ENCODE measurements at places on chromosomes 7 and 10.

- peak; percentile 99 for DNase-seq
Observed at GRCh38 chr7:13920053-13920697, 69.3 kb downstream of the ETV1 start.

DNA sequence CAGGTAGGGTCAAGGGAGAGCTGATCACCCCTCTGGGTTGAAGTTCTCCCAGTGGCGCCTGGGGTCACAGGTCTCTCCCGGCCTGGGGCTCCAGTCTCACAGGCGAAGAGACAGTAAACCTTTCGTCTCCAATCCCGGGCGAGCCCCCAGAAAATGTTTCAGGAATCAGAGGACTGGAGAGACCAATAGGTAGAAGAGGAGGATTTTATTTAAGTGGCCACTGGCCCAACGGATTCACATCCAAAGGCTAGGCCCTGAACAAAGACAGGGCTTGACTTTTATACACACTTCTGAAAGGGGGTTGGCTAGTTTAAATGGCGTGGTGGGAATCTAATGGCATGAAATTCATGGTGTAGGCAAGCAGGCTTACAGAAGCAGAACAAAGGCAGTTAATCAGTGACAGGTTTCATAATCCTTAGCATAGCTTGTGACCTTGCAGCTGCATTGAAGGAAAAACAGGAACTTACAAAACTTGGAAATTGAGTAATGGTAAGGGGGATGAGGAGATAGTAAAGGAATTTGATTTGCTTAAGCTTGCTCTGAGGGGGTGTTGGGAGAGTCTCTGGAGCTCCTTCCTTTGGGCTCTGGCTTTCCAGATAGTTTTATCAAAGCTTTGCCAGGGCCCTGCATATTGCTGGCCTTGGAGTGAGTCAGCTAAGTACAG is 105.5 kb downstream of the TRIM24 start:
- peak; percentile 29 for DNase-seq

DNA sequence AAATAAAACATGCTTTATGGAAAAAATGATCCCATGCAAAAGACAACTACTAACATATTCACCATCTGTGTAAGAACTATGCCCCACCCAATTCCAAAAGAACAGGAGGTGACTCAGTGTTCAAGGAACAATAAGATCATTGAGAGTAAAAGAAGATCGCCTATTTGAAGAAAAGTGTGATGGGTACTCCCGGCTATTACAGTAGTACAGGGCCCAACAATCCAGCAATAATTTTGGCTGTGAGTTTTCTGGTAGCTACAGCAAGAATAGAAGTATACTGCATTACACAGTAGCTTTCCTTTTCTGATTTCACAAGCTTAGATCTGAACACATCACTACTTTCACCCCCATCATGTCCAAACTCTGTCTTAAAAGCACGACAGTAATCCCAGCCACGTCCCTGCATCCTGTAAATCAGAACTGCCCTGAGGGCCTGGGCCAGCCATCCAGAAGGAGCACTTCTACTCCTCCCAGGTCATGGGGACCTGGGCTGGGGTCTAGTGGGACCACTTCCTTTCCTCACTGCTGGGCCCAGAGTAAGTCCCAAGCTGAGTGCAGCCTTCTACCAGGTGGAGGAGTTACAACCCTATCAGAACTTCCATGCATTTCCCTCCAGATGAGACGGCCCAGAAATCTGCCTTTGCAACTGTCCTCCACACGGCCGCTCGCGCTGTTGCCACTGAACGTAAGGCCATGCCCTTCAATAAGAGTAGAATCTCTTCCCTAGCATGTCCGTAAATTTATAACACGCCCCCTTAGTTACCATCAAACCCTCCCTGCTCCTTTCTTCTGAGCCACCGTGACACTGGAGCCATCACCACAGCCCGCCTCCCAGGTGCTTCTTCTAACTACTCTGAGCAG is 7.9 kb downstream of the ESYT2 start:
- no peak for DNase-seq

DNA sequence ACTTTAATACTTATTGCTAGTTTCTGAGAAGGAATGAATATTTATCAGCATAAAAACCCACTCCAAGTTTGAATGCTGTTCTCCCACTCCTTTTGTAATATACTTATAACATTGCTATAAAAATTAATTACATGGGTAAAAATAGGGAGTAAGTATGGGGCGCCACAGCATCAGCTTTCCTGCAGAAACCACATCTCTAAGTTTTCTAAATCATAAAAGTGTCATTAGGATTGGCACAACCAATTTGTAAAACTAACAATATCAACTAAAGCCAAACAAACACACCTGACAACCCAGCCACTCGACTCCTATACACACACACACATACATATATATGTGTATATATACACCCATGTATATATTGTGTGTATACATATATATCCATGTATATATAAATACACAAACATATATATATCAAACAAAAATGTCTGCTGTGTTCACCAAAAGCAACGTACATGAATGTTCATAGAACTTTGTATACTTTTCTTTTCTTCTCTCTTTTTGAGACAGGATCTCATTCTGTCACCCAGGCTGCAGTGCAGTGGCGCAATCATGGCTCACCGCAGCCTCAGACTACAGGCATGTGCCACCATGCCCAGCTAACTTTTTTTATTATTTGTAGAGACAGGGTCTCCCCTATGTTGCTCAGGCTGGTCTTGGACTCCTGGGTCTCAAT is 14.8 kb upstream of the LRRC17 start:
- DNase-seq: no peak

DNA sequence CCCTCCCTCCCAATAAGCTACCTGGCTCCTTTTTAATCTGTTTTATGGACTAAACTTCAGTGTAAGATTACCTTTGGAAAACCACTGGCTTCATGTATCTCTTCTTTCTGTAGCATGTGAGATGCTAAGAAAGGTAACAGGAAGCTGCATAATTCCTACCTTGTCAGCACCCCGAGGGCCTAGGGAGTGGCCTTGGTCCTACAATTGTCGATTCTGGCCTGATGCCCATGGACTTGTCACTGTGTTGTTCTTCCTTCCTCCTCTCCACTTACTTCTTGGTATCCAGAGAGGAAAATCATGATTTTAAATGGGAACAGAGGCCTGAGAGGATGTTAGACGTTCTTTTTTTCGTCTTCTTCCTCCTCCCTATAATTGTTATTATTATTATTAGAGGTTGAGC is 42.9 kb upstream of the PDZD8 start:
- DNase-seq: no peak

Data from dermis microvascular lymphatic vessel endothelial cell (primary cell).